GM12891 (cell line): ENCODE measurements at places on chromosomes 6 and 20.

DNA sequence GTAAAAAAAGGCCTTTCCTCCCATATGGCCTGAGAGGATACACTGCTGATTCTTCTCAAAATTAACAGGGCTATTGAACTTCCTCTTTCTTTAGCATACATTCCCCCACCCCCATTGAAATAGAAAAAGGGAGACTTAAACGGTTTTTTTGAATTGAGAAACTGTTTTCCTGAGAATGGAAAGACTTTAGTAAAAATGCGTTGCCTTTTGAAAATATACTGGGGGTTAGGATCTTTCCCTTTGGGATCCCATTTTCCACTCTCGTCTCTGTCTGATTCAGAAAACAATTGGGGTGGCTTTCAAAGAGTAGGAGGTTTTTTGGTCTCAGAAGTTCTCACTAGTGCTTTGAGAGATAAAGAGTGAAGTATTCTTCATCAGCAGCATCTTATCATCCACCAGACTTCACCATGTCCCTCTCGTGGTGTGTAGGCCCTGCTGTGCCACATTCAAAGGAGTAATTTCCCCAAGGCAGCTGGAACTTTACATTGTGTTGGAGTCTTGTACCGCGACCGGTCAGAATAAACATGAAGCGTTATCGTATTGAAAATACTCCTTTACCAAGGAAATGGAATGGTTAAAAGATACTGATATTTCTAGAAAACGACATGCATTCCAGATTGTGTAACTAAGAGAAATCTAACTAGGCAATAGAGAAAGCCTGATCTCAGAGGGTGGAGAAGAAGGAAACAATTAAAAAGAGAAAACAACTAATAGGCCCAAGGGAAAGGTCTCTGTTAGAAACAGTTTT is 10.6 kb downstream of the MYB start:
- DNase-seq: no peak

DNA sequence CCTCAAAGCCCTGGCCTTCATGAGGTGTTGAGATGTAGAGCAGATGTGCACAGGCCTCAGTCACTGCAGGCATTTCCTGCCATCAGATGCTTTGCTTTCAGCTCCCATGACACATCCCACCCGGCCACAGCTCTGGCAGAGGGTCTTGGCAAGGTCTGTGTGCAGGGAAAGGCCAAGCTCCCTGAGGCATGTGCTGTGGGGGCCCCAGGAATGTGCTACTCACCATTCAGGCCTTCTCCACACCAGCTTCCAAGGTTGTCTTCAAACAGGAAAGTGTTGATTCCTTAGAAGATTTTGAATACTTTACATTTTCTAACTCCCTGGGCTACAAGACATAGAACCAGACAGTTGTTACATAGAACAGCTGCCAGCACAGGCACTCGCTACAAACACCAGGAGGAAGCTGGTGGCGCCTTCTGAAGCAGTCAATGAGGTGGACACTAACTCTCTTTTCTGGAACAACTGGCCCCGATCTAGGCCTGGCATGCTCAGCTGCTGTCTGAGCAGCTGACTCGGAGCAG is 27.8 kb downstream of the CASS4 start:
- no peak for DNase-seq

DNA sequence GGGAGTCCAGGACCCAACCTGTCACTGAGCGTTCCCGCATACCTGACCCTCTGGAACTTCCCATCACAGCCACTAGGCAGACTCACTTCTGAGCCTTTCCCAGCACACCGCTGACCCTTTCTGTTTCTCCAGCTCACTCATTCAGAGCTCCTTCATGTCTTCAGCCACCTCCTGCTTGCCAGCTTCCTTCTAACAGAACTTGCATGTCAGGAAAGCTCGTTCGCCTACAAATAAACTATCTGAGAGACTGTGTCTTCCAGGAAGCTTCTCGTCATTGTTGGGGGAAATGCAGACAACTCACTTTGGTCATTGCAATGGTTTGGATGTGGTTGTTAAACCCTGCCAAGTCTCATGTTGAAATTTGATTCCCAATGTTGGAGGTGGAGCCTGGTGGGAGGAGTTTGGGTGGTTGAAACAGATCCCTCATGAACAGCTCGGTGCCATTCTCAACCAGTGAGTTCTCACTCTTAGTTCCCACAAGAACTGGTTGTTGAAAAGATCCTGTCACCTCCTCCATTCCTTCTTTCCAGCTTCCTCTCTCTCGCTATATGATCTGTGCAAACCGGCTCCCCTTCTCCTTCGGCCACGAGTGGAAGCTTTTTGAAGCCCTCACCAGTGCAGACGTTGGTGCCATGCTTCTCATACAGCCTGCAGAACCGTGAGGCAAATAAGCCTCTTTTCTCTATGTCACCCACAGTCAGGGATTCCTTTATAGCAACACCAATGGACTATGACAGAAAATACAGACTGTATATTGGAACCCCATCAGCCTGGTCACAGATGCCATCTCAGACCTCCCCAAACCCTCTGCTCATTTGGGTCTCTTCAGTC is 1.4 kb upstream of the MUC21 start:
- DNase-seq: no peak

- no peak for DNase-seq
Observed at GRCh38 chr20:38256021-38256420, 4.5 kb downstream of the KIAA1755 start.

DNA sequence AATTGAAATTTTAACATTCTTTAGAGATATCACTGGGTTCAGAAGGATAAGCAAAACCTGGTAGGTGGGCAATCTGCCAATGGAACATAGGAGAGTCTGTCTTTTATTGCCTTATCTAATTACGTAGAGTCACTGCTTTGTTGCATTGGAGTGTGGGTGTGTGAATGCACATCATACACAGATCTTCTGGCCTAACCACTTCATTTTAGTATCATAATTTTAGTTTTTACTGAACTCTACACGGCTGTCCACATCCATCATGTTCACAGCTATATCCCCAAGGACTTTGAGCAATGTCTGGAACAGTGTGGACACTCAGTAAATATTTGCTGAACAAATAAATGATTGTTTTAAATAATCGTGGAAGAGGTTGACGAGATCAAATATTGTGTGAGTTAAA is 104.6 kb upstream of the AKIRIN2 start:
- DNase-seq: no peak
